ENCODE measurements at places on chromosomes 13 and 19.

DNA sequence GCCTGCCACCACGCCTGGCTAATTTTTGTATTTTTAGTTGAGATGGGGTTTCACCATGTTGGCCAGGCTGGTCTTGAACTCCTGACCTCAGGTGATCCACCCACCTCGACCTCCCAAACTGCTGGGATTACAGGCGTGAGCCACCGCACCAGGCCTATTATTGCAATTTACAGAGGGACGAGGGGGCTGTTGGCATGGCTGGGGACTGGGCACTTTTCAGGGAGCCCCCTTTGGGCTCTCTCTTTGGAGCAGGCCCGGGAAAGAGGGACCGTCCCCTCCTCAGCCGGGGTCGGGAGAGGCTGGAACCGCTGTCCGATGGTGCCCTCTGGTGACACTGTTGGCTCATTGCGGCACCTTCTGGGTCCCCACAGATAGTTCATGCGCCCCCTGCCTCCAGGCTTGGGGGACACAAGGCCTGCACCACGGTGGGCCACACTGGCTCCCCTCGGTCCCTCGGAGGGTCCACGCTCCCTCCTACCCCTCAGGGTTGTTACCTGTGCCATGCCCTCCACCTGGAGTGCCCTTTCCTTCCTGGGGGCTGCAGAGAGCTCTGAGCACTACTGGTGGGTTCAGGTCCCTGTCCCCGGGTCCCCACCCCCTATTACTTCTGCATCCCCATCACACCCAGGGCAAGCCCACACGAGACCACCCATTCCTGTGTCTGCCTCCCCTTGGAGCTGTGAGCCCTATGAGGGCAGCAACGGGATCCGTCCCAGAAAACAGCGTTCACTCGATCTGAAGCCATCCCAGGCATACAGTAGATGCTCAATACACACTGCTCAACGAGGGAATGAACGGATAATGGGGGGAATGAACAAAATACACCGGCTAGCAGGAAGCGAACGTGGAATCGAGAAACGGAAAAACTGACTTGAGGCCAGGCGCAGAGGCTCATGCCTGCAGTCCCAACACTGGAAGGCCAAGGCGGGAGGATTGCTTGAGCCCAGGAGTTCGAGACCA is 12.5 kb downstream of the FEM1A start:
- DNase-seq = peak; percentile 67

DNA sequence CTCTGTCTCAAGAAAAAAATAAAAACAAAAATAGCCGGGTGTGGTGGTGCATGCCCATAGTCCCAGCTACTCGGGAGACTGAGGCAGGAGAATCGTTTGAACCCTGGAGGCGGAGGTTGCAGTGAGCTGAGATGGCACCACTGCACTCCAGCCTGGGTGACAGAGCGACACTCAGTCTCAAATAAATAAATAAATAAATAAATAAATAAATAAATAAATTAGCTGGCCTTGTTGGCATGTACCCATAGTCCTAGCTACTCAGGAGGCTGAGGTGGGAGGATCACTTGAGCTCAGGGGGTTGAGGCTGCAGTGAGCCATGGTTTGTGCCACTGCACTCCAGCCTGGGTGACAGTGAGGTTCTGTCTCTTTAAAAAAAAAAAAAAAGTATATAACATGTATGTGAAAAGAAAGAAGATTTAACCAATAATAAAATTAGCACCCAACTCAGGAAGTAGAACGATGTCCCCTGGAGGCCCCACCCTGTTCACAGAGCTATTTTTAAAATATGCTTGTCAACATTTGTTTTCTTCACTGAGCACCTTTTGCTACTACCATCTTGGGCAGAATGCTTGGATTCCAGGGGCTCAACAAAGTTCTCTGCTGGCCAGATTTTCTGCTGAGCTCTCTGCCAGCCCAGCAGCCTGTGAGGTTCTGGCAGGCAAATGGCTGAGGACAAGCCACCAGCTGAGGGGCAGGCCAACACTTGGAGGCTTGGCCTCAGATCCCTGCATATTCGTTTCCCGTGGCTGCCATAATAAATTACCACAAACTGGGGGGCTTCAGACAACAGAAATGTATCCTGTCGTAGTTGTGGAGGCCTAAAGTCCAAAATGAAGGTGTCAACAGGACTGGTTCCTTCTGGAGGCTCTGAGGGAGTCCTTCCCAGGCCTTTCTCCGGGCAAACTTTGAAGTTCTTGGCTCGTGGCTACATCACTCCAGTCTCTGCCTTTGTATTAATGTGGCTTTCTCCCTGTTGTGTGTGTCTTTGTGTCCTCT is 5.2 kb downstream of the SLC25A42 start:
- peak; percentile 58 for DNase-seq

- no peak for DNase-seq
These were observed 17.2 kb downstream of the ZNF444 start for GRCh38 chr19:56158170-56158757.

GRCh38 chr13:30974350-30974749 is 41.9 kb downstream of the TEX26 start:
- no peak for DNase-seq

DNA sequence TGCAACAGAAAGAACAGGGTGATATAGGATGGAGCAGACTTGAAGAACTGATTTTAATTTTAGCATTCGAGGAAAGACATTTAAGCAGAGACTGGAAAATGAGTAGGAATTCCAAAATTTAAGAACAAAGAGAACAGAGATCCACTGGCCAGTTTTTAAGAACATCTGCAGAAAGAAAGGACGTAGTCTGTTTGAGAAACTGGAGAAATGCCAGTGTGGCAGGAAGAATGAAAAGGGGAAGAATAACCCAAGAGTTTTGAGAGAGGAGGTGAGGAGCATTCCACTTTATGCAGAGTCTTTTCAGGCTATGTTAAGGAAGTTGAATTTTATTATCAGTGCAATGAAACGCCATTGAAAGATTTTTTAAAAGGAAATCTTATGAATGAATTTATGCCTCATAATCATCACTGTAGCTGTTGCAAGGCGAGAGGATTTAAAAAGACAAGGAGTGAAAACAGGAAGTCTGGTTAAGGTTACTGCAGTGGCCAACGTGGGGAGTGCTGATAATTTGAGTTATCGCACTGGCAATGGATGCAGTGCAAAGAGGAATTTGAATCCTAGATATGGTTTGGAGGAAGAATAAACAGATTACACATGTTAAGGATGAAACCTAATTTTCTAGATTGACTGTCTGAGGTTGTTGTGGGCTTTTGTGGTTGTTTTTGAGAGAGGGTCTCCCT is 253.8 kb downstream of the DACH1 start:
- DNase-seq = no peak

GRCh38 chr13:38687246-38688229 is 661 bp downstream of the FREM2 start:
- DNase-seq = no peak

GRCh38 chr19:31232871-31233270 is 116.4 kb downstream of the TSHZ3 start:
- DNase-seq = no peak

GRCh38 chr13:30827578-30827925 is 78.5 kb upstream of the MEDAG start:
- DNase-seq = no peak

DNA sequence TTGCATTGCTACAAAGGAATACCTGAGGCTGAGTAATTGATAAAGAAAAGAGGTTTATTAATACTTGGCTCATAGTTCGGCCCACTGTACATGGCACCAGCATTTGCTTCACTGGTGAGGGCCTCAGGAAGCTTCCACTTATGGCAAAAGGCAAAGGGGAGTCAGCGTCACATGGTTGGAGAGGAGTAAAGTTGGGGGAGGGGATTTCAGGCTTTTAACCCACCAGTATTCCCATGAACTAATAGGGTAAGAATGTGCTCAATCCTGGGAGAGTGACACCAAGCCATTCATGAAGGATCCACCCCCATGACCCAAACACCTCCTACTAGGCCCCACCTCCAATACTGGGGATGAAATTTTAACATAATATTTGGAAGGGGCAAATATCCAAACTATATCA is 82.5 kb upstream of the MYCBP2 start:
- no peak for DNase-seq

GRCh38 chr19:14073925-14074838 is 1.6 kb downstream of the MISP3 start:
- peak; percentile 42 for DNase-seq

- DNase-seq = no peak
These were observed 407.8 kb downstream of the LIG4 start for GRCh38 chr13:107807306-107808073.

DNA sequence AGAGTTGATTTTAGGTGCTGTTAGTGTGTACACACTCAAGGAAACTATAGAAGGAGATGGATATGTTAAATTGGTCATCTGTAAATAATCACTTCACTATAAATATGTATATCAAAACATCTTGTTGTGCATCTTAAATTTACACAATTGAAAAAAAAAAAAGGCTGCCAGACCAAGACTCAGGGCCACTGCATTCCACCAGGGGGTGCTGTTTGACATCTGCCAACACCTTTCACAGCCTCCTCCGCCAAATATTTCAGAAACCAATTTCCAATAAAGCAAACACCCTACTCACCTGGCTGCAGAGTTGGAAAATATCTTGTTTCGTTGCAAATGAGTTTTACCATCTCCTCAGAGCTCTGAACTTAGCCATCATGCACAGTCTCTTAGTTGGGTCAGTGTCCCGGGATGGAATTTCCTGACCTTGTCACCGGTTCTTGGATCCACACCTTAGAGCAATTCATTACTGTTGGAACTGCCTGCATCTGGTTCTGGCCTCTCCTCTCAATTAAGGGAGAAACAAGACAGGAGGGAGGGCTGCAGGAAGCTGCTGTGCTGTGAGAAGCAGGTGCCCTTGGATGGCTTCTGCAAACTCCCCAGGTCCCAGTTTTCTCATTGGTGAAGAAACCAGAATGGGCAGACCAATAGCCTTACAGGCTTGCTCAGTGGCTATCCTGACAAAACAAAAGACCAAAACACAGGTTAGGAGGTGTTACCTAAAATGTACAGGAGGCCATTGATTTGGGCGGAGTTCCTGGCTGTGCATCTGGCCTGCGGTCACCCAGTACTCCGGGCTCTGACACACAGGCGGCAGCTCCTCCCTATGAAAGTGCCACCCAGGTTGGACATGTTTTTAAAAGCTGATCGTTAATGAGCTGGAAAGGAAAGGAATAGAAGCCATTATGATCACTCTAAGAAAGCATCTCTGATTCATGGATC is 746.6 kb downstream of the UQCRFS1 start:
- DNase-seq = peak; percentile 54

DNA sequence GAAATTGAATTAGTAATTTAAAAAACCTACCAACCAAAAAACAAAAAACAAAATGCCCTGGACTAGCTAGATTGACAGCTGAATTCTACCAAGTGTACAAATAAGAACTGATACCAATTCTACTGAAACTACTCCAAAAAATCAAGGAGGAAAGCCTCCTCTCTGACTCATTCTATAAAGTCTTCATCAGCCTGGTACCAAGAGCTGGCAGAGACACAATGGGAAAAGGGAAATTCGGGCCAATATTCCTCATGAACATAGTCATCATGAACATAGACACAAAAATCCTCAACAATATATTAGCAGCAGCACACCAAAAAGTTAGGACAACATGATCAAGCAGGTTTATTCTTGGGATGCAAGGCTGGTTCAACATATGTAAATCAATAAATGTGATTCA is 2667.7 kb upstream of the PCDH20 start:
- DNase-seq = no peak

DNA sequence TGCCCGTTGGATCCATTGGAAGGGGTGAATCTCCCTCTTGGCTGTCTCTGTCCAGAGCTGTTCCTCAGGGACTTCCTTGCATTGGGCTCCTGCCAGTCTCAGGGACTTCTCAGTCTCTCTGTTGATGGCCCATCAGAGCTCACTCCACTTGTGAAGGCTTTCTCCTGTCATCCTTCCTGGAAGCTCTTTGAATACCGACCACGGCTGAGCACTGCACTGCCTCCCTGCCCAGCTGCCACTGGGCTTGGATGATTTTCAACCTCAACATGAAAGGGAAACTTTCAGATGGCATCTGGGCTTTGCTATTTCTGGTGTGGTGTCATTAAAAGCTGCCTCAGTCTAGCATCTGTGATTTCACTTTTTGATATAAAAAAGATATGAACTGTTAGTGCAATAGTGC is 66.1 kb upstream of the ANKRD10 start:
- DNase-seq = no peak

DNA sequence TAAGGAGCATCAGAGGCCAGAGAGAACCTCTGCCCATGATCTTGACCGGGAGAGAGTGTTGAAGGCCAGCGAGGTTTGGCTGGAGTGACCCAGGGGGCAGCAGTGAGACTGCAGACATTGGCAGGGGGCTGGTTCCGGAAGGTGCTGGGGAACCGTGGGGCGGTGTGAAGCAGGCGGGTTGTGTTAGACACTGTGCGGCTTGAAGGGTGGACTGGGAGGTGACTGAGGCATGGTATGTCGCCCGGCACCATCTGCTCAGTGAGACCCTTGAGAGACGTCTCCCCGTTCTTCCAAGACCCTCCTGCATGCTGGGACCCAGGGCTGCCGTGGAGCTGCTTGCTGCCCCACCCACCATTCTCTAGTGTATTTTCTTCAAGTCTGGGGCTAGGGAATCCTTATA is 24.6 kb downstream of the CARM1 start:
- DNase-seq = no peak

- DNase-seq = no peak
These were observed 169.5 kb upstream of the UFM1 start for GRCh38 chr13:38180126-38180525.

- DNase-seq = no peak
These were observed 220.0 kb downstream of the TEX29 start for GRCh38 chr13:111540486-111540885.

DNA sequence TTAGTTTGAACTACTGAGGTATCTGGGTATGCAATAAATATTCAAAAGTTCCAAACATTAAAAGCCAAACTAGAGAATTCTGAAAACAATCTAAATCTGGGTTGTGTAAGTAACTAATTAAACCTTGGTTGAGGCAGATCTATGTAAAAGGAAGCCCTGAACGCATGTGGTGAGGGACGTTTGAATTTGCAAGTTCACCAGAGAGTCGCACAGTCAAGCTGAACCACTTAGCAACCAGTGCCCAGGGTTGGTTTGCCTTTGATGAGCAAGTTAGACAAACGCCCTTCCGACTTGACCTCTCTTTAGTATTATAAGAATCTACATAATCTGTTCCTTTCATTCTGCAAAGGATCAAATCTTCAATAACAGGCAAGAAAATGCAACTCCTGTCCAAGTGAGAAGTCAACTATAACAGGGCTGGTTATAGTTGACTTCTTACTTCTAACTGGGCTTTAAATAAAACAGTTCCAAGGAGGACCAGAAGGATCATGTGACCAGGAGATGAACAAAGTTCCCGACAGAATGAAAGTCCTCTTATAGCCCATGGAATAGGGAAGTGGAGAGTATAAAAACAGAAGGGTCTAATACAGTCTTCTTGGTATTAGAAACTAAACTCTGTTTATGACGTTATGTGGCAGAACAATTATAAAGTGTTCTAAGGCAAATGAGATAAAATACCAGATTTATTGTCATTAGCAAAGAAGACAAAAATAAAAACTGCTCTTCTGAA is 40.6 kb downstream of the PHF11 start:
- no peak for DNase-seq

- DNase-seq = no peak
These were observed 321.0 kb downstream of the TBC1D4 start for GRCh38 chr13:75160984-75161383.

DNA sequence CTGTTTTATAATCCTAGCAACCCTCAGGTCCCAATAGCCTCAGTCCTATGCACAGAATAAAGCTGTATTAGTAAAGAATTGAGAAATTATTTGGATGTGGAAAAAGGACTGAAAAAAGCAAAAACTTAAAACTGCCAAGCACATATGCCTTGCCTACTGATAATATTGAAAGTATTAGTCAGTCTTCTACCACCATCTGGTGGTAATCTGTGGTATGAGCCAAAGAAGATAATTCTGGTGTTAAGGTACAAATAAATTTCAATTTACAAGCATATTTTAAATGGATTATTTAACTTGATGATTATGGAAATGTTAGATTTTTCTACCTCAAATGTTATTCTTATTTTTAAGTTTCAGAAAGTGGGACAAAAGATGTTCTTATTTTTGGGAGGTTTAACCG is 460.3 kb upstream of the KLHL1 start:
- DNase-seq = peak; percentile 37
